Stimulated activated CD4-positive, alpha-beta T cell treated with anti-CD3 and anti-CD28 coated beads, TNF-alpha, amount 100 ng/mL, for 48 hours (primary cell): ENCODE measurements at places on chromosomes 4 and X.

DNA sequence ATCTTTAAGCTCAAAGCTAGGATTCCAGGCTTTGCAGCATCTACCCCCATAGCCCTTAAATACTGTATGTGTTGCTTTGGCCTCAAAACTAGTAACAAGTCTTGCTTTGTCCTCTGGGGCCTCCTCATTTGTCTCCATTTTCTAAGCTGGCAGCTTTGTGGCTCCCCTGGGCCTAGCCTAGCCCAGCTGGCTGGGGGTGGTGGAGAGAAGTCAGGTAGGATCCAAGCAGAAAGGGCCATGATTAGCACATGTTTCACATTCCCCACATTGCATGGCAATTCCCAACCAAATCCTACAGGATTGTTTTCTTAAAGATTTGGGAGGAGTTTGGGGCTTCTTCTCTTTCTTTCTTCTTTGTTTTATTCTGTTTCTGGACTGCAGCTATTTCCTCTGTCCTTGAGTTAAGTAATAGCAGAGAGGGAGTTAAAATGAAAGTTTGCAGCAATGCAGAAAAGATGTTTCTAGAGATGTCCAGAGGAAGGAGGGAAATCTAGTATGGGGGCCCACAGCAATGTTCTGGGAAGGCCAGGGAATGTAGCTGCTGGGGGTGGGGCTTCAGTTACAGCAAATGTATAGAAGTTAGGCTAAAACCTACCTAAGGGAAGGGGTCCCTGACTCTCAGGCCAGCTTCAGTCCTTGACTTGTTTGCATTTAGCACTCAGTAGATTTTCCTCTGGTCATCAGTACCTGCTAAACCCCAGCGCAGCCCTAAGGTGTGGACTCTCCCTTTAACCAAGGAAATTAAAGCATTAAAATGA lies 92.1 kb downstream of the SHROOM4 start:
- no peak for DNase-seq

GRCh38 chrX:133511041-133511440 lies 95.8 kb upstream of the GPC4 start:
- no peak for DNase-seq

GRCh38 chr4:61853041-61853440 lies 652.9 kb downstream of the ADGRL3 start:
- DNase-seq: no peak

GRCh38 chr4:184680698-184681097 lies 31.2 kb downstream of the PRIMPOL start:
- no peak for DNase-seq

- DNase-seq: no peak
Measured at GRCh38 chr4:53638919-53639318, 47.6 kb upstream of the LNX1 start.

- DNase-seq: no peak
Measured at GRCh38 chr4:14059006-14059405, 431.5 kb upstream of the BOD1L1 start.

DNA sequence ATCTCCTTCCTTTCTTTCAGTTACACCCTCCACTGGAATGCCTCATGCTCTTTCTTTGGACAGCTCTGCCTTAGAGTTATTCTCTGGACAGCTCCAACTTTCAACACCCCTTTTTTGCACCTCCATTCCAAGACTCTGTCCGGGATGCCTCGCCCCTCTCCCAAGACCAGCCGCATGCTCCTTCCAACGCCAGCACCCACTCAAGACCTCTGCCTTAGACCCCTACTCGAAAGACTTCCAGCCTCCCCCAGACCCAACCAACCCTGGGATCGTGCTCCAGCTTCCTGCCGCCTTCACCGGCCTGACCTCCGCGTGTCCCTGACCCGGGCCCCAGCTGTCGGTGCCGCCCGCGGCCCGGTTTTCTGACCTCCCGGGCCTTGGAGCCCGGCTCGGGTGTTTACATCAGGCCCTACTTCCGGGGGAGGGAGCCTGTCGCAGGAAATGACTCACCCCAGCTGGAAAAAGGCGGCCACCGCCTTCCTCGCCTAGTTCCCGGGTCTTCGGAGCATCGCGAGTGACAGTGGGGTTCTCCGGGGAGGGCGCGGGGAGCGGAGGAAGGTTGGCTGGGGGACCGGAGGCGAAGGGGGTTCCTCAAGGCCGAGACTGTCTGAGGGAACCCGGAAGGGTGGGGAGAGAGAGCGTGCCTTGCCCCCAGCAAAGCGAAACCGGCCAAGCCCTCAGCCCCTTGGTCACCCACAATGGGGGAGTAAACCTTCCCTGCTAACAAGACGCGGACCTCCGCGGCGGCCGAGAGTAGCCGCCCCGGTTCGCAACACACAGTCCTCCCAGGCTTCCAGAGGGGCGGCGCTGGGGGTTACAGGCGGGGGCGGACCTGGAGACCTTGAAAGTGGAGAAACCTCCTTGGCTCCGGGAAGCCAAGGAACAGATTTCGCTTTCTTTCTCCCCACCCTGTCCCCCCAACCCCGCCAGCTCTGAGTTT lies at the start of gene WDR45:
Gene WDR45, minus strand, starts transcription at position 399 of the 940 bp plus-strand sequence. CDS start 1,792 bp downstream, outside the sequence.
- DNase-seq: peak; percentile 47

DNA sequence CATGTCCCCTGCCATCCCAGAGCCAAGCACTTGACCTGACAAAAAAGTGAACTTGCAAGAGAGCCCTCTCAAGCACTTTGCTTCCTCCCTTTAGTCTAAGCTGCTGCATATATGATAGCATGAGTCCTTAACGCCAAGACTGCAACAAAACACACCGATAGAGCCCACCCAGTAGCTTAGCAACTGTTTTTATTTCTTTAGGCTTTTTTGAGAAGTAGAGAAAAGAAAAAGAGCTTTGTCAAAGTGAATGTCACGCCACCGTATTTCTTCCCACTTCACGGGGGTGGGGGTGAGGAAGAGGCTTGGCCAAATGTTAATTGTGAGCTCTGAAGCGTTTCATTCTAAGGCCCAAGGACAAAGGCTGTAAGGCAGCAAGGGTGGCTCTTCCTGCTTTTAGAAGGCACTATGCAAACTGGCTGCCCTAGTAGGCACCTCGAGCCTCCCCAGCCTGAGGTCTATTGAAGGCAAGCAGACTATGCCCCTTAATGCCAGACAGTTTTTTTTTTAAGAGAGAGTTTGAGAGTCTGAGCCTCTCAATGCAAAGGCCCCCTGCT lies 138.6 kb downstream of the HS6ST2 start:
- DNase-seq: no peak

DNA sequence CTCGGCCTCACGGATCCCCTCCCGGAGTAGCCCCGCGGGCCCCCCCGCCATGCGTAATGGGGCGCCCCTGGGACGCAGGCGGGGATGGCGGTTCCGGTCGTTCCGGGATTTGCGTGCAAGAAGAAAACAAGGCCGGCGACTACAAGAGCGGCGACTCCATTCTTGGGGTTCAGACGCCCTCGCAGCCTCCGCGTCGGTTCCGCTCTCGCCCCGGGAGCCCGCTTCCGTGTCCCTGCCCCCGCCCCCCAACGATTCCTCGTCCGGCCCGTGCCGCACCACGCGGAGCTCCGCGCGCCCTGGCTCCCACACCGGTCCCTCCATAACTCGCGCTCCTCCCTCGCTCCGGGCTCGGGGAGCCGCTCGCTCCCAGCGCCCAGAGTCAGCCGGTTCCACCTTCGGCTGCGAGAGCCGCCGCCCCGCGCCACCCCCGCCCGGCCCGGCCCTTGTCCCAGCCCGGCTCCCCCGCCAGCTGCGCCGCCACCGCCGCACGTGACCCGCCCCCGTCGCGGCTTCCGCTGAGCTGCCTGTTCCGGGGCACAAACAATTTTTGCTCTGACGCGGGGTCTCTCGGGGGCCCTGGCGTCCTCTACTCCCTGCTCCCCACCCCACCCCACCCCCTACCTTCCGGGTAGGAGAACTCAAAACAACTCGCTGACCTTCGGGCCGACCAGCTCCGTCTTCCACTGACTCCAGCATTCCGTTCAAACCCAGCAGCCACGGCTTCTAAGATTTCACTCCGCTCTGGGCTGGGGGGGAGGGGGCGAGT lies 78.8 kb upstream of the BCOR start:
- peak; percentile 66 for DNase-seq

DNA sequence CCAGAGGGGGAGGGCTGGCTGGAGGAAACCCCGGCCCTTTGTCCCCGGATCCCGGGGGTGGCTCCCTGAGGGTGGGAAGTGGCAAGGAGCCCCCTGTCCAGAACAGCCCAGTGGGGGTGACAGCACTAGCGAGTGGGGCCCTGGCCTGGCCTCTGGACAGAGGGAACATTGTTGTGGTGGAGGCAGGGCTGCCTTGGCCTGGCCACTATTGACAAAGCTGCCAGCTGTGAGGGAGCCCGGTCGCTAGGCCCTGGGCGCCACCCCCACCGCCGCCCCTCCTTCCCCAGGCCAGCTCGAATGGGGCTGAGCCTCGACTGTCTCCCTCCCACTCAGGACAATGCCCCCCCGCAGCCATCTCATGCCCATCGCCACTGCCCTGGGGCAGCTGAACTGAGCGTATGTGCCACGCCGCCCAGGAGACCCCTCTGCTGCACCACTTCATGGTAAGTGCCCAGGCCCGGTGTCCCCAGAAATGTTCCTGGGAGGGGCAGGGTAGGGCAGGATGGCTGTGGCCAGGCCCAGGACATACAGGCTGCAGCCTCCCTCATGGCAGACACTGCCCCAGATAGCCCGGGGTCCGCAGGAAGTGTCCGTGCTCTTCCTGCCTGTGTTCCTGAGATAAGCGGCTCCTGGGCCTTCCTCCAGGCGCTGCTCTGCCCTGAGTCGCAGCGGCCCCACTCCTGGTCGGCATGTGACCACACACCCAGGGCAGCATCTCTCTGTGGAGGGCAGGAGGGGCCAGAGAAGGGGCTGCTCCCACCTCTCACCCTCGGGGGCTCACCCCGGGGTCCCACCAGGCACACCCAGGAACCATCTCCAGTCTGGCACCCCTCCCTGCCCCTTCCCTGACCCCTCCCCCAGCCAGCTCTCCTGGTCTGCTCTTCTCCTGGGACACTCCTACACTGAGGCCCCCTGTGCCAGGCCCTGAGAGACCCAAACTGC lies 1.4 kb downstream of the PLXNB3 start:
- DNase-seq: no peak

GRCh38 chr4:76430519-76431388 lies 4.3 kb upstream of the SHROOM3 start:
- no peak for DNase-seq

DNA sequence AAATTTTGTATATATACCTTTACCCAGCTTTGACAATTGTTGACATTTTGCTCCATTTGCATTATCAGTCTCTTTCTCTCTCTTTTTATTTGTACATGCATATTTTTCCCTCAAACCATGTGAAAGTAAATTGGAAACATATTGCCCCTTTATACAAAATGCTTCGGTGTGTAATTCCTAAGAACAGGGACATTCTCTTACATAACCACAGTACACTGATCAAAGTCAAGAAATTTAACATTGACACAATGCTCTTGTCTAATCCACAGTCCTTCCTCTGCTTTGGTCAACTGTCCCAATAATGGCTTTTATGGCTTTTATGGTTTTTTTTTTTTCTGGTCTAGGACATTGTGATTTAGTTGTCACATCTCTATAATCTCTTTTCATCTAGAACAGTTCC lies 9.5 kb upstream of the SMS start:
- DNase-seq: no peak

- DNase-seq: no peak
Measured at GRCh38 chrX:40156470-40157227, 58.9 kb upstream of the BCOR start.

GRCh38 chr4:177251237-177251636 lies 58.4 kb upstream of the NEIL3 start:
- DNase-seq: peak; percentile 3

- DNase-seq: no peak
Measured at GRCh38 chr4:134740290-134740689, 538.7 kb upstream of the PABPC4L start.

DNA sequence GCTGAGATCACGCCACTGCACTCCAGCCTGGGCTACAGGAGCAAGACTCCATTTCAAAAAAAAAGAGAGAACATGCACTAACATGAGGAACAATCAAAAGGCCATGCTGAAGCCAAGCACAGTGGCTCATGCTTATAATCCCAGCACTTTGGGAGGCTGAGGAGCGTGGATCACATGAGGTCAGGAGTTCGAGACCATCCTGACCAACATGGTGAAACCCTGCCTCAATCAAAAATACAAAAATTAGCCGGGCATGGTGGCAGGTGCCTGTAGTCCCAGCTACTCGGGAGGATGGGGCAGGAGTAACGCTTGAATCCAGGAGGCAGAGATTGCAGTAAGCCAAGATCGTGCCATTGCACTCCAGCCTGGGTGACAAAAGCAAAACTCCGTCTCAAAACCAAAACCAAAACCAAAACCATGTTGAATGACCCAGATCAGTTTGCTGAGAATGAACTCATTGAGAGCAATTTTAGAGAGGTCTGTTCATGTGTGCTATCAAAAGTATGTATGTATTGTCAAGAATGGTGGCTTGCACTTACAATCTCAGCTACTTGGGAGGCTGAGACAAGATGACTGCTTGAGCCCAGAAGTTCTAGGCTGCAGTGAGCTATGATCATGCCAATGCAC lies 44.8 kb downstream of the PDS5A start:
- DNase-seq: no peak
